ENCODE measurements at places on chromosomes 3 and 15.

DNA sequence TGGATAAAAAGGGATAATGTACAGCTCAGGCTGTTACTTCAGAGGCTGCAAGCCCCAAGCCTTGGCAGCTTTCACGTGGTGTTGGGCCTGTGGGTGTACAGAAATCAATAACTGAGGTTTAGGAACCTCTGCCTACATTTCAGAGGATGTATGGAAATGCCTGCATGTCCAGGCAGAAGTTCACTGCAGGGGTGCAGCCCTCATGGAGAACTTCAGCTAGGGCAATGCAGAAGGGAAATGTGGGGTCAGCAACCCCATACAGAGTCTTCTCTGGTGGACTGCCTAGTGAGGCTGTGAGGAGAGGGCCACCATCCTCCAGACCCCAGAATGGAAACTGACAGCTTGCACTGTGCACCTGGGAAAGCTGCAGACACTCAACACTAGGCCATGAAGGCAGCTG is 1350.3 kb downstream of the ROBO2 start:
- DNase-seq, result no peak

DNA sequence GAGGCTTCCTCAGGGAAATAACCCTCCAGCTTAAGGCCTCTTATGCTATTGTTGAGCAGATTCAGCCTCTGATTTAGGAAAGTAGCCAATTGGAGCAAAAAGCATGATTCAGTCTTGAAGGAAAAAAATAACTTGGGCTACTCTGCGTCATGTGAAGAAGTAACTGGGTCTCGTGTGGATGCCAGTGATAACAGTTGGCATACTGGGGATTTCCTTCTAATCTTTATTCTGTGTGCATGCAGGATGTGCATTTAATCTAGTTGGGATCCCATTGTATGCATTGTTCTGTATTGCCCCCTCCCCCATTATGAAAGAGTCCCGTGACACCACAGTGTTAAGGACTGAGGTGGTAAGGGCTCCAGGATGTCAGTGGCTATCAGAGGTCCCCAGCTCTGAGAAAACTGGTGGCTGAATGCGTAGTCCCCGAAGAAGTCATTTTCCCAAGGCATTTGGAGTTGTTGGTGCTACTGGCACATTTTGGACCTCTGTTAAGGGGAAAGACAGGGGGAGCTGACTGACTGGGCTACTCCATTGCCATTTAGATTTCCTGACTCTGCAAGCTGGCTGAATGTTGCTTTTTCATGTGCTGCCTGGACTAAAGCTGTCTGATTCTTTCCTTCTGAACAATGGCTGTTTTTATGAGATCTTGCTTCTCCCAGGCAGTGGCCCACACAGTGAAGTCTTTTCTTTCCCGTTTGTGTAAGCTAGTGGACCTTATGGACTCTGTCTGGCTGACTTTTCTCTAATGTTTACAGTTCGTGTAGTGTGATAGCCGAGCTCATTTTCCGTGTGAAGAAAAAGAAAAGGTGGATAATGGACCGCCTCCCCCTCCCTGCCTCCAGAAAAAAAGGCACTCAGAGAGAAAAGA is 38.4 kb upstream of the TRAK1 start:
- peak; percentile 73 for DNase-seq

GRCh38 chr15:62164014-62164395 is 1.1 kb downstream of the C2CD4B start:
- DNase-seq, result no peak

- DNase-seq, result peak; percentile 79
Observed at GRCh38 chr3:99765042-99765942, 52.4 kb upstream of the CMSS1 start.

- DNase-seq, result peak; percentile 49
Observed at GRCh38 chr3:27467545-27467944, 16.6 kb downstream of the SLC4A7 start.

- DNase-seq, result peak; percentile 21
Observed at GRCh38 chr3:65811892-65812291, 226.8 kb downstream of the MAGI1 start.

DNA sequence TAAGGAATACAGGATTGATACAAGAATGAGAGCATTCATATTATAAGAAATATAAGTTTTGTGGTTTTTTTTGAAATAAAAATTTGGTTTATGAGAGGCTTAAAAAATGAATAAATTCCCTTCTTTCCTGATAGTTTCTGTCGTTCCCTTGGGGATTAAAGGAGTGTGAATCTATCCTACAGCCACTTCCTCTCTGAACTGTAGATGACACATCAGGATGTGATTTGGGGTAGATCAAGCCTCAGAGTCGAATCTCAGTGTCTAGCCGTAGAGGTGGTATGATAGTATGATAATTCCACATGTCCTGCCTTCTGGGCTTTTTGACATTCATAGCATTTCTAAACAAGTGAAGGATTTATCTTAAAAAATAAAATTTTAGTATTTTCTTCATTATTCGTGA is 343.1 kb downstream of the LPP start:
- peak; percentile 64 for DNase-seq

- DNase-seq, result no peak
Observed at GRCh38 chr3:34300621-34301020, 502.2 kb downstream of the PDCD6IP start.

- DNase-seq, result no peak
Observed at GRCh38 chr15:45221053-45221599, 30.9 kb upstream of the SLC28A2 start.

GRCh38 chr3:45311953-45312801 is 76.2 kb upstream of the LARS2 start:
- no peak for DNase-seq

DNA sequence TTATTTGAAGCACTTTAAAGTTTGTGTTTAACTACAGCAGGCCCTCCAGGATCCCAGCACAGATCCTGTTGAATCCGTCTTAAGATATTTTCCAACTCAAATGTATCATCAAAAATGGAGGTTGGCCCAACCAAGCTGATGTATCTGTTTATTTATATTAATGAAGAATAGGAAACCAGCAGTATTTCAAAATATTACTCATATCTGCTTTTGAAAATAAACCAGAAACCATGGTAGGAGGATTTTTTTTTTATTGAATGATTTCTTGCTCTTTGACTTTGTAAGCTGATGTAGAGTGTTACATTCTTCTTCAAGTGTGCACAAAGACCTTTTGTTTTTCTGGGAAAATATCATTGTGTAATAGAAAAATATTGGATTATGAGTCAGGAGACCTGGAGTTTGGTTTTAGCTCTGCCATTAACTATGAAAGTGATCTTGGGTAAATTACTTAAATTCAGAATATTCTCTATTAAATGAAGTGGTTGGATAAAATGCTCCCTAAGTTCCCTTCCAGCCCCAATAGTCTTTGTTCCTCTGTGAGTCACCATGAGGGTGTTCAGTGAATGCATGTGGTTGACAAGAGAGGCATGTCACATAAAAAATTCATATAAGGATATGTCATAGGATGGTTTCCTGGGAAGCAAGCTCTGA is 221.3 kb upstream of the GAP43 start:
- peak; percentile 93 for DNase-seq

- DNase-seq, result peak; percentile 89
Observed at GRCh38 chr3:139281096-139281495, 62.7 kb upstream of the MRPS22 start.

DNA sequence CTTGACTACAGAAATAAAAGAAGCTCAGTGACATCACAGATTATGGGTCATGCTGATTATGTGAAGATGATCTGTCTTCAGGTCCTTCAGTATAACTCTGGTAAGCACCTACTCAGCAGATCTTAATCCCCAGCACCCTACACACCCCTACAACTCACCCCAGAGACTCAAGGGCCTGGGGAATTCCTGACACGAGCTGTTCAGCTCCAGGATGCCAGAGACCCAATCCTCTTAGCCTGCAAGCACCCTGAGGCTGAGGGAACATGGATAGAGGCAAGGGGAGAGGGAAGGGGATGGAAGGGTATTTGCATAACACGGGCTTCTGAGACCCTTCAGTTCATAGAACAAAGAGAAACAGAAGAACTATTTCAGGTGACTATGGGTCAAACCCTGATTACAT is 13.0 kb downstream of the GLB1 start:
- DNase-seq, result no peak

DNA sequence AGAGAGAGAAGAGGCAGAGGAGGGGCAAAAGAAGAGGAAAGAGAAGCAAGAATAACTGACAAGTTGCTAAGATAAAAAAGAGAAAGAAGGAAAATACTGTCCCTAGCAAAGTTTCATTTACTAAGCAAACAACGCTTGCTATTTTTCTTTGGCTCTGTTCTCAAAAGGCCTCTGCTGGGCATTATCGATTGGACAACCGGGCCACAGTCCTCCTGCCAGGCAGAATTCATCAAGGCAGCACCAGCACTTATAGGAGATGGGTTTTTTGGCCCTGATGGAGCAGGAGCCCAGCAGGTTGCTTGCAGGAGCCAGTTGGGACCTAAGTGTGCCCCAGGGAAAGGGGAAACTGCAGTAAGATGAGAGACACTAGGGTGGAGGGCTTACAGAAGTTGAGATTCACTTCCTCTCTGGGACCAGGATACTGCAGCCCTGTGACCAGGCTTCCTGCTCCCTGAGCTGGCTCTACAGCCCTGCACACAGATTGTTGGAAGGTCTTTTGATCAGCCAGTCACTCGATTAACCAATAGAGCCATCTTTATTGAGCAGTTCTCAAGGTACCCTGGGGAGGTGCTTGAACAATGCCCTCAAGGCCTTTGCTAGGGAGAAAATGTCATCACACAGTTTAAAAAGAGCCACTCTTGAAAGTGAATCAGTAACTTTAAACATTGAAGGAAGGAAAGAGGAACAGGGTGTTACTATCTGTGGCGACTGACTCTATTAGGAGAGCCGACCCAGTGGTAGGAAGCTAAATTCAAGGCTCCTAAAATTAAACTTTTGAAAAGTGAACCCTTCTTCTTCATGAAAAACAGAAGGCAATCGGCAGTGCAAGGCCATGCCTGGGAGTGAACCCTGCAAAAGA is 28.8 kb upstream of the GLCE start:
- no peak for DNase-seq

DNA sequence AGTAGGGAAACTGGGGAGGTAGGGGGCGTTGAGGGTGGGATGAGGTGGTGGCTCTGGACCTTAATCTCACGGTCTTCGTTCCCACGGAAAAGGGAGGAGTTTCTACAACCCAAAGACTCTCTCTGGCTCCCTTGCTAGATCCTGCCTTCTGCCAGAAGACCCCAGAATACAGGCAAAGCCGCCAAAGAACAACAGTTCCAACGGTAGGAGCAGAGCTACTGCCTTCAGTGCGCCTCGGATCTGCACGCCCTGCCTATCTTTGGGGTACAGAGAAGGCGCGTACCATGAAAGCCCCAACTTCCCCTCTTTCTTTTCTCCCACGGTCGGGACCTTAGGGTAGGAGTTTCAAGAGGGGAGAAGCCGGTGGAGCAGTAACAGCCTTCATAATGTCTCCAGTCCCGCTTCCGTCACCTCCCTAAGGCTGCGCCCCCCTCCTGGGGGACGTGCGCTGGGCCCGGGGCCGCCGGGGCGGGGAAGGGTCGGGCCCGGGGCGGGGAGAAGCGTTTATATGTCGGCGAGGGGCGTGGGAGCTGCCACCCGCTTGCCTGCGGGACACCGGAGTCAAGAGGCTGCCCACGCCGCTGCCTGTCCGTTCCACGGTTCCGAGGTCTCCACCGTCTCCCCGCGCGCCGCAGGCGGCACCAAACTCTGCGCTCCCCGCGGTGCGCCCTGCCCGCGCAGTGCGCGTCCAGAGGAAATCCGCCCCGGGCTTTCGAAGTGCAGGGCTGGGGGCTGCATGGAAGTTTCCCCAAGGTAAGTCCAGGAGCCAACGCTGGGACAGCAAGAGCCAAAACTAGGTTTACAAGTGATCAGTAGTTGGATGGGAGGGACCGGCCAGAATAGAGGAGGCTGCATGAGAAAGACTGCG is at the start of gene COL6A6:
COL6A6 (plus strand) TSS at position 533 of the 868 bp plus-strand sequence. CDS start 43,188 bp downstream, outside the sequence.
- DNase-seq, result no peak

DNA sequence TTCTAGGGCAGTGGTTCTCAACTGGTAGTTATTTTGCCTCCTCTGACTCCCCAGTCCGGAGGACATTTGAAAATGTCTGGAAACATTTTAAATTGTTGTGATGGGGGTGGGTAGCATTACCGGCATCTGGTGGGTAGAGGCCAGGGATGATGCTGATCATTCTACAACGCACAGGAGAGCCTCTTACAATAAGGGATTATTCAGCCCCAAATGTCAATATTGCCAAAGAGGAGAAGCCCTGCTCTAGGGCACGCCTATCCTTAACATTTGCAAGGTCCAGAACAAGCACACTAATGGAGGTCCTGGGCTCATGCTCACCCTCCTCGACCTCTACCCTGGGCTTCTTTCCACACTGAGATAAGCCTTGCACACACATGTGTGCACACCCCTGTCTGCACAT is 106.4 kb downstream of the MINAR1 start:
- no peak for DNase-seq

DNA sequence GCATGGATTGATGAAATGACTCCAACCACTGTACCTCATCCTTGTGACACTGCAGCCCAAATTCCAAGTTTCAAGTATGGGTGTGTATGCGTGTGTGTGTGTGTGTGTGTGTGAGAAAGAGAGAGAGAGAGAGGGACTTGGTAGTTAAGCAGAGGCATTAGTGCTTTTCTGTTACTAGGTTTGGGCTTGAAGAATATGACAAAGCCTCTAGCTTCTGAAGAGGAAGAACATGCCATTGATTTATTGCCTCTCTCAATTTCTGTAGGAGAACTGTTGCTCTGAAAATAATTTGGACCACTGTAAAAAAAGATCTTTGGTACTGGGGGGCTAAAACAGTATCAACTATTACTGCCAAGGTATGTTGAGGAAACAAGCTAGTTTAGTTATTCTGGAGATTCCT is 139.2 kb downstream of the AQP9 start:
- no peak for DNase-seq

DNA sequence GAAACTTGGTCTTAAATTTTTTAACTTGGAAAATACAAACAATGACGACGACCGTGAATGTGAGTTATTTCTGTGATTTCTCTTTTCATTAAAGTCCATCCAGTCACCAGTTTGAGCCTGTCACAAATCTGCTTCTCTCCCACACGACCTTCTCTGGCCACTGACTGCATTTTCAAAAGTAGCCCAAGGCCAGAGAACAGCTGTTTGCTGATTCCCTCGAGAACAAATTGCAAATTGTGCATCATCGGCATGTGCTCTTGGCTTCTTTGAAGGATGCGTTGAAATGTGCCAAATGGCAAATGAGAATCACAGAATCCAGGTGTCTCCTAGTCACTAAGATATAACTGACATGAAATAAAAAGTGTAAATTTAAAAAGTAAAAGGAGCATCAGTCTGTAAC is 106.4 kb downstream of the AQP9 start:
- no peak for DNase-seq

- no peak for DNase-seq
Observed at GRCh38 chr3:156678197-156678596, 3.8 kb downstream of the TIPARP start.

GRCh38 chr15:72199721-72200212 is 2.2 kb upstream of the GRAMD2A start:
- peak; percentile 80 for DNase-seq

DNA sequence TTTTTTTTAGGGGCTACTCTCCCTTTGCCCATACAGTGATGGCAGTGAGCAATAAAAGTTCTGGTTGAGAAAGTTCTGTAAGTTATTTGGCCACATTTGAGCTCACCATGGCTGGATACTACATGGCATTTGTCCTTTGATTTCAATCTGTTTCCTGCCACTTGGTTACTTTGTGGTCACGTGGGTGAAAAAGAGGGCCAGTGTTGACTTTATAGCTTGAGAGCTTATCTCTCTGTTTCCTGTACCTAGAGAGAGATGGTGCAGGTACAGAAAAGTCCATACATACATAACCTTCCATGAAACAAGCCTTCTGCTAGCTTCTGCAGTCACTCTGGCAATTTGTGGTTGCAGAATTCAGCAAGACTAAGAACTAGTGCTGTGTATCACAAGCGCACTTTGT is 23.4 kb upstream of the MECOM start:
- DNase-seq, result no peak

Measured in EH (cell line).